Smooth muscle cell of the brain vasculature (primary cell): ENCODE measurements at places on chromosomes 5 and 9.
A peak's percentile ranks its signal among the peaks of the same experiment; 100 is the strongest.

GRCh38 chr5:25554077-25554476, 909.3 kb upstream of the CDH10 start:
- DNase-seq: no peak

GRCh38 chr9:134344068-134344799, 18.0 kb downstream of the RXRA start:
- DNase-seq: no peak

- DNase-seq: no peak
Observed at GRCh38 chr5:32419791-32420190, 24.7 kb downstream of the ZFR start.

DNA sequence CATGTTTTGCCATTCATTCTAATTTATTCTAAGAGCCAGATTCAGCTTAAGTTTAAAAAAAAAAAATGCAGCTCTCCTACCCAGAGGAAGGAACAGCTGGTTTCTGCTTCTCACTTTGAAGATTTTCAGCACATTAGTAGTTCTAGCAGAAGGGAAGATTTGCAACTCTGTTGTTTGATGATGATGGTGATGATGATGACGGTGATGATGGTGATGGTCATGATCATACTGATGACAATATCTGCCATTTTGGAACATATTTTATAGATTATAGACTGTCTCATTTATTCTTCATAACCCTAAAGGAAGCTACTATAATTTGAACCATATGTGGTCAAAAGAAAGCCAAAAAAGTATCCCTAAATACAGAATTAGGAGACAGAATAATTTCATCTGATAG, 7.9 kb upstream of the MED10 start:
- no peak for DNase-seq

- DNase-seq: no peak
Observed at GRCh38 chr5:53884844-53885243, 324.4 kb downstream of the NDUFS4 start.

DNA sequence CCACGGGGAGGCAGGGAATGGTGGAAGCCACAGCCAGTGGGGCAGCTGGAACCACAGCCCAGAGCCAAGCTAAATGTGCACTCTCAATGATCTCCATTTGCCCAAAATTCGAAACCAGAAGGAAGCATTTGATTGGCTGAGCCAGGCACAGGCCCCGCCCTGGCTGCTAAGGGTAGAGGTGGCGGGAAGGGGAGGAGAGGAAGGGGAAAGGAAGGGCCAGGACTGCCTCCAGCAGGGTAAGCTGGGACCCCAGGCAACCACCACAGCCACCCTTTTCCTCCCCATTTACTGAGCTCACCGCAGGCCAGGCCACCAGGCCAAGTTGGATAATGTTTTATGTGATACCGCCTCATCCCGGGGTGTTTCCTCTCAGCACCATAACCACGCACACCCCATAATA, 100.3 kb upstream of the RAPGEF1 start:
- no peak for DNase-seq

DNA sequence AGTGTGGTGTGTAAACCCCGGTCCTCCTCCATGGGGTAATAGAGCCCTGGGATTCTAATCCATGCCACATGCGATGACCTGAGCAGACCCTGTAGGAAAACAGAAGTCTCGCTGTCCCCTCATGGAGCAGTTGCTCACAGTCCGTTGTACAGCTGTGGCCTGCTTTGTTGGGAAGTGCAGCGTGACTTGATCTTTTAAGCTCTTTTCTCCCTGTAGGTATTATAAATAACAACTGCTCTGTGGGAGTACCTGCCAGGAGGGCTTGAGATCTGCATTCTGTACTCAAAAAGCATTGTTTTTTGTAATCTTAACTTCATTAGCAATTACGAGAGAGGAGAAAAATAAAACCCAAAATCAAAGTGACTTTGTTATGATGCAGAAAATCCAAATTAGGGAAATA, 17.3 kb downstream of the MEGF10 start:
- DNase-seq: no peak

GRCh38 chr5:89735082-89735481, 674.5 kb downstream of the CETN3 start:
- DNase-seq: no peak

- DNase-seq: no peak
Observed at GRCh38 chr9:128556926-128557634, 4.7 kb downstream of the SPTAN1 start.

GRCh38 chr5:35924950-35925722, 13.3 kb downstream of the CAPSL start:
- peak; percentile 23 for DNase-seq

- DNase-seq: no peak
Observed at GRCh38 chr9:136338511-136338910, 11.2 kb downstream of the GPSM1 start.

DNA sequence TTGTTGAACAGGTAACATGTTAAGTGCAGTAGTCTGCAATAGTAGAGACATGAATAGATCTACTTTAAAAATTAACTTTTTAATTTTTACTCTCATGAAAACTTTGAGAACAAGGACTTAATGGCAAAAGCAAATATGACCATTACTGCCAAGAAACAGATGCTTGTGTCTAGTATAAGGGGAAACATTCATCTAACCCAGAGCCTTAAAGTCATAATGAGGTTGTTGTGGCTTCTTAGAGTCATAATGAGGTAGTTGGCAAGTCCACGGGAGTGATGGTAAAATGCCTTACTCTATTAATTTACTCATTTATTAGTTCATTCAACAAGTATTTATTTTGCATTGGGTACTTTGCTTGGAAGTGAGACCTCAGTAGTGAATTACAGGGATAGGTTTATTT, 71.5 kb downstream of the JAKMIP2 start:
- DNase-seq: no peak

DNA sequence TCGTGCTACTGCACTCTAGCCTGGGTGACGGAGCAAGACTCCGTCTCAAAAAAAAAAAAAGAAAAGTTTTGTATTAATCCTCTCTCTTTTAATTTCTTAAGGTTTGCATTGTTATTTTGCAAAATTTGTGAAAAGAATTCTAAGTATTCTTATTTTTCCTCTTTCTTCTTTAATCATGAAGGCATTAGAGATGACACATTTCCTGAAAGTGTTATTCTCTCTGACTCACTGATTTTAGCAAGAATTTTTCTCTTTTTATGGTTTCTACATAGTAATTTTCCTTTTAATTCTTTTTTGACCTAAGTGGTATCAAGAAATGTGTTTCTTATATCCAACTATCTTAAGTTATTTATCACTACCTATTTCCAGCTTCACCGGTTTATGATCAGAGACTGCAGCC, 78.0 kb downstream of the NSUN2 start:
- DNase-seq: no peak

DNA sequence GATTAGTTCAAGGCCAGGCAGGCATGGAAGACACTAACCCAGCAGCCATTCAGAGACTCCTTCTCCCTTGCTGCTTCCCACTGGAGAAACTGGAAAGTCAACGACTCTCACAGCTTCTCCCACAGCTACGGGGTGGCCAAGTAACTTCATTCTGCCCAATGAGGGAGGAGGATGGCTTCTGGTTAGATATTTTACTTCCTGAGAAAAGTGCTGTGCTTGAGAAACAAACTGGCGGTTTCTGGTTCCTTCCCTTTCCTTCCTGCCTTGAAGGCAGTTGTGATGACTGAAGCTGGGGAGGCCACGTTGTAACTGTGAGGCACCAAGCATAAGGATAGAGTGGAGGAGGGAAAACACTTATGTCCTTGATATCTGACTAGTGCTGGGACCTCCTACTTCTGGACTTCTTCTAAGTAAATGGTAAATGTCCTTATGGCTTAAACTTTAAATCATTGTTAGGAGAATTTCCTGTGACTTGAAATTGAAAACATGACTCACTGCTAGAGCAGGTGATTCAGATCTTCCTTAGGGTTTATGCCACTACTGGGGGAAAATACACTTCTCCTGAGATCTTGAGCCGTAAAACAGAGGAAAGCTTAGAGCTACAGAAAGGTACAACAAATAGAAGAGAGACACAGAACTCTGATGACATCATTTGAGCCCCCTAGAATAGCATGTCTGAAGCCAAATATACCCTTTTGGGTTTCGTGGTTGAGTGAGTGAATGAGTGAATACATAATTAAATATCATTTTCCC, 3.1 kb upstream of the GNPDA1 start:
- no peak for DNase-seq

- peak; percentile 72 for DNase-seq
Observed at GRCh38 chr9:35686222-35687203, 3.2 kb downstream of the TPM2 start.

DNA sequence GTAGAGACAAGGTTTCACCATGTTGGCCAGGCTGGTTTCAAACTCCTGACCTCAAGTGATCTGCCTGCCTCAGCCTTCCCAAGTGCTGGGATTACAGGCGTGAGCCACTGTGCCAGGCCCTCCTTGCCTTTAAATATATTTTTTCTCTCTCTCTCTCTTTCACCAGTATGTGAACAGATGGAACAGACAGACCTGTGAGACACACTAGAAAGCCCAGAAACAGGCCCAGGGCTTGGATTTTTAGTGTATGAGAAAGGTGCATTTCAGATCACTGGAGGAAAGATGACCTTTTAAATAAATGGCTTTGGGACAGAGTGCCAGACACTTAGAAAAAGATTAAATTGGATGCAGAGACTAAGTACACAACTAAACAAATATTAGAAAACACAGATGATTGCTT, 3.1 kb downstream of the RASGEF1C start:
- no peak for DNase-seq

GRCh38 chr5:141618030-141618803, 583 bp downstream of the DIAPH1 start:
- no peak for DNase-seq

- DNase-seq: no peak
Observed at GRCh38 chr5:135460246-135461033, 8.3 kb upstream of the TIFAB start.
